Activated naive CD4-positive, alpha-beta T cell treated with Interleukin-2 at 50 U/mL for 16 hours (primary cell): ENCODE measurements at places on chromosomes 12 and 14.
A peak's percentile ranks its signal among the peaks of the same experiment; 100 is the strongest.

GRCh38 chr14:50813544-50813863 is 17.5 kb downstream of the NIN start:
- no peak for DNase-seq

DNA sequence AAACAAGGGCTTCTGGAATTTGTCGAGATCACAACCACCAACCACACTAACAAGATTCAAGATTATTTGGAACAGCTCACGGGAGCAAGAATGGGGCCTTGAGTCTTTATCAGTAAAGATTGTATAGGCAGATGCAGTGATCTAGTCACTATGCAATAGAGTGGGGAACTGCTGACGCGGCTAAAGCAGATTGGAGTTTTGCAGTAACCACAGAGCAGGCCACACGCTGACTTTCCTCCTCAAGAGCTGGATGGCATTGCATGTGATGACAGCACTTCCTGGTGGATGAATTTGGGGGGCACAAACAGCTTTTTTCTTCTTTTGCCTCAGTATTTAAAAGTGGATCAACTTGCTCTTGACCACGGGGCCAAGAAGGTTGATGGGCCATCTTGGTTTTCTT is 46.0 kb downstream of the KCNK13 start:
- no peak for DNase-seq

GRCh38 chr12:39605996-39606395 is 13.6 kb downstream of the ABCD2 start:
- DNase-seq = no peak

DNA sequence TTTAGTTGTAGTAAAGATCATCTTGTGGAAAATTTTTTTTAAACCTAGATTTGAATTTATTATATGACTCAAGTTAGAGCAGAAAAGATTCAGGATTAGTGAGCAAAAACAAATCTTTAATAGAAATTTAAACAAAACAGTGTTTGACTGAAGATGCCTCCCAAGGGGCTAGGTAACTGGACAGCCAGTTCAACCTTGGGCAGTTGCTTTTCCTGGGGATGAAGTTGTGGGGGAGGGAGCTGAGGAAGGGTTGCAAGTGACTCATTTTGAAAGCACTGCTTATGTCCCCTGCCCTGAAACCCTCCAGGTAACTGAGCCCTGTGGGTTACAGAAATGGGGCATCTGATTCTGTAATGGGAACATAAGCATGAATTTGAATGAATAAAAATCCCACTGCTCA is 13.1 kb downstream of the CFAP54 start:
- DNase-seq = peak; percentile 12
